ENCODE measurements at places on chromosomes 11 and 22.
A peak's percentile ranks its signal among the peaks of the same experiment; 100 is the strongest.

DNA sequence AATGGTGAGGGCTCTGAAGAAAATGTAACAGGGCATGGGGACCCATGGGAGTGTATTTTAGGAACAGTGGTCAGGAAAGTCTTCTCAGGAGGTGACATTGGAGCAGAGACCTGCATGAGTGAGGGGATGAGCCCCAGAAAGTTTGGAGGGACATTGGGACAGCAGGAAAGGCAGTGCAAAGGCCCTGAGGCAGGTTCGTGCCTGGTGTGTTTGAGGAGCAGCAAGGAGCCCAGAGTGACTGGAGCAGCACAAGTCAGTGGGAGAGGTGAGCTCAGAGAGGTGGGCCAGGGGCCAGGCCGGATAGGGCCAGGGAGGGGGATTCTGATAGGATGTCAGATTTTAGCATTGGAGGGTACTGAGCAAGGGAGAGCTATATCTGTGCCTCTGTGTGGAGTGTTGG, 80.0 kb upstream of the CRYBB3 start:
- DNase-seq, result no peak

DNA sequence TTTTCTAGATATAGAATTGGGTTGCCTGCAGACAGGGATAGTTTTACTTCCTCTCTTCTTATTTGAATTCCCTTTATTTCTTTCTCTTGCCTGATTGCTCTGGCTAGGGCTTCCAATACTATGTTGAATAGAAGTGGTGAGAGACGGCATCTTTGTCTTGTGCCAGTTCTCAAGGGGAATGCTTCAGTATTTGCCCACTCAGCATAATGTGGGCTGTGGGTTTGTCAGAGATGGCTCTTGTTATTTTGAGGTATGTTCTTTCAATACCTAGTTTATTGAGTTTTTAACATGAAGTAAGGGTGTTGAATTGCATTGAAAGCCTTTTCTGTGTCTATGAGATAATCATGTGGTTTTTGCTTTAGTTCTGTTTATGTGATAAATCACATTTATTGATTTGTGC, 273.9 kb upstream of the CHORDC1 start:
- DNase-seq, result no peak

GRCh38 chr11:61679296-61679695, 895 bp upstream of the DAGLA start:
- no peak for DNase-seq

DNA sequence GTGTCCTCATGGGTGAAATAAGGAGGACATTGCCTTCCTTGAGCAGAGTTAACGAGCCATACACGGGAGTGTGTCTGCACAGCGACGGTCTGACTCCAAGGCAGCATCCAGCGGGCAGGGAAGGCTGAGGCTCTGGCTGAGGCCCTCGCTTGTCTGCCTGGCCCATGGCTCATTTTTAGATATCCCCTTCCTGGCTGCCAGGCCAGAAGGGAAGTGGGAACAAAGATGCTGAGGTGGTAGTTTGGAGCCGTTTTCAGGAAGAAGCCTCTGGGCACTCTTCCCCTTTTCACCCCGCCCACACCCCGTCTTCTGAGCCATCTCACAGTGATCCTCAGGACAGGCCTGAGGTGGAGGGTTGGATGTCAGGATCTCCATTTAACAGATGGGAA, 3.0 kb upstream of the SLCO2B1 start:
- no peak for DNase-seq

- no peak for DNase-seq
Observed at GRCh38 chr11:29634244-29634643, 382.6 kb downstream of the KCNA4 start.

GRCh38 chr11:131235328-131236298, 134.8 kb upstream of the NTM start:
- DNase-seq, result peak; percentile 29

DNA sequence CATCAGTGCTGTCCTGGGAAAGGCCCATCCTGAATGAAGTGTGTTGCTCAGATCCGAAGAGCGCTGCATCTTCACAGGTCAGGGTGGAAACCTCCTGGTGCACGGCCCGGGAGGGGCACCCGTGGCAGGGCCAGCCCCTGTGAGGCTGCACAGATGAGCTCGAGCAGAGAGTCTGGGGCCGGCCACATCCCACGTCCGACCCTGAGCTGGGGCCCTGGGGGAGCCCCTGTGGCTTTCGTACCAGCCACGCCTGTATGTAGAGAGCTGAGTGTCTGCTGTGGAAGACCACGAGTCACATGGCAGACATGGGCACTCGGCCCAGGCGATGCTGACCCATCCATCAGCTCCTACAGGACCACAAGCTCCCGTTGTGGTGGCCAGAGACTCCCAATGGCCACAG, 24.9 kb upstream of the SEPTIN5 start:
- no peak for DNase-seq
